ENCODE measurements at places on chromosomes 7 and 10. TPM values are rescaled to one million over a fixed set of nuclear protein-coding genes. Genes with fewer than 3 reads are reported as not detected.

DNA sequence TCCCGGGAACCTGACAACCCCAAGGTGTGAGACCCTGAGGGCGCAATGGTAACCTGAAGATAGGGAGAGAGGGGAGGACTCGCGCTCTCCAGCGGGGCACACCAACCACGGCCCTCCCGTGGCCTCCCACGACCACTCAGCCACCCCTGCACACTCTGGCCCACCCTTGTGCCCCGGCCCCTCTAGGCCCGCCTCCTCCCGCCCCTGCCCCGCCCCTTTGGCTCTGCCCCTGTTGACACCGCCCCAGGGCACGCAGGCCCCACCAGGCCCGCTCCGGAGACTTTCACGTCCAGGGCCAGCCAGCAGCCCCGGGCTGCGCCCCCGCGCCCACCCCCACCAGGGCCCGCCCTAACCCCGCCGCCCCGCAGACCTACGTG lies 10.9 kb downstream of the ATG9B start:
- H3K4me1 ChIP-seq, result peaks cover 10% of the 10 kb centered on the region
- DNase-seq, result no peak

DNA sequence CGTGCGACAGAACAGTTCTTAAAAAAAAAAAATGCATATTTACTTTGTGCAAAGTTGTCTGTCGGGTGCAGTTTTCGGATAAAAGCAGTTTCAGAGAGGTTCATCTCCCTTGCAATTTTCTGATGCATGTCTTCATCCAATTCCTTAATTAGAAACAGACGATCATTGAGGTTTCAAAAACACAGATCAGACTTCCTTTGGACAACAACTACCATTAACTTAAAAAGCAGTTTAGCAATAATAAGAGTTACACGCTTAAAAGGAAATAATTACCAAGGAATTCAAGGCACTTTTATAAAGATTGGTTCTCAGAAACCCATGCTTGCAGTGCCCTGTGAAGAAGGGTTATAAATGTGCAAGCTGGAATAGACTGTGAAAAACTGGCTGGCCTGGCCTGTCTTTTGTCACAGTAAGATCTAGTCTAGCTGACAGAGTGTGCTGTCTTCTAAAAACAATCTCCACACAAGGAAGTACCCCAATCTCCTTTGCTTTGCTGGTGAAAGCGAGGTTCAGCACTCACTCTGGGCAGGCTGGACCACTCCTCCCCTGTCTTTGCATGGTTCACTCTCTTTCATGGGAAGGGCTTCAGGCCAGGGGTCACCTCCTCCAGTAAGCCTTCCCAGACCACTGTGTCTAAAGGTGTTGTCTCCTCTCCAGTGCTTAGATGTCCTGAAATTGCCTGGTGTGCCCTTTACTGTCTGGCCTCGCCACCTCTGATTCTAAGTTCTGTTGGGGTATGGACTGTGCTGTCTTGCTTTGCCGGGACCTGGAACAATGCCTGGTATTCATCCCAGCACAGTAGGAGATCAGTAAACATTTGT lies 34.8 kb upstream of the HNRNPH3 start:
- no peak for DNase-seq
- no peak overlapping the region for H3K4me3 ChIP-seq
- peaks cover 4% of the 10 kb centered on the region for H3K4me1 ChIP-seq
- no peak overlapping the region for H3K27ac ChIP-seq
- no peaks in the 10 kb centered on the region for H3K36me3 ChIP-seq
- no peaks in the 10 kb centered on the region for H3K27me3 ChIP-seq

DNA sequence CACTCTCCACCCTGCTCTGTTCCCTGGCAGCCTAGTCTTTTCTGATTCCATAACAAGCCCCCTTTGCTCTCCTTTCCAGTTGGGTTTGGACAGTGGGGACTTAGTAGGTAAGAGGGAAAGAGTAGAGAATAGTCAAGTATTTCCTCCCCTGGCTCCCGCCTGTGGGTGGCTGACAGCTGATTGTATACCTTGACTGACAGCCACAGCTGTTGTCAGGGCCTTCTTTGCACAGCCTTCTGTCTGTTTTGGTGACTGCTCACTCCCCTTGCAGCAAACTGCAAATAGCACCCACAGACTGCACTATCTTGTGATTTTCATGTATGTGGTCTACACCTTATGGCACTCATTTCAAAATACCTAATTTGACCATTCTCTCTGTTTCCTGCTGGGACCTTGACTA lies 486.3 kb downstream of the ACTR3B start:
- no peaks in the 10 kb centered on the region for H3K36me3 ChIP-seq
- H3K27ac ChIP-seq, result no peak overlapping the region
- no peak overlapping the region for H3K4me3 ChIP-seq
- no peaks in the 10 kb centered on the region for H3K27me3 ChIP-seq
- no peaks in the 10 kb centered on the region for H3K4me1 ChIP-seq
- no peak for DNase-seq

- no peak overlapping the region for H3K4me3 ChIP-seq
- DNase-seq, result no peak
- no peaks in the 10 kb centered on the region for H3K36me3 ChIP-seq
- no peaks in the 10 kb centered on the region for H3K27me3 ChIP-seq
- peaks cover 2% of the 10 kb centered on the region for H3K4me1 ChIP-seq
These were observed 42.8 kb downstream of the RNLS start for GRCh38 chr10:88540351-88540750.

The TEX36 gene
- total RNA-seq, result not detected

DNA sequence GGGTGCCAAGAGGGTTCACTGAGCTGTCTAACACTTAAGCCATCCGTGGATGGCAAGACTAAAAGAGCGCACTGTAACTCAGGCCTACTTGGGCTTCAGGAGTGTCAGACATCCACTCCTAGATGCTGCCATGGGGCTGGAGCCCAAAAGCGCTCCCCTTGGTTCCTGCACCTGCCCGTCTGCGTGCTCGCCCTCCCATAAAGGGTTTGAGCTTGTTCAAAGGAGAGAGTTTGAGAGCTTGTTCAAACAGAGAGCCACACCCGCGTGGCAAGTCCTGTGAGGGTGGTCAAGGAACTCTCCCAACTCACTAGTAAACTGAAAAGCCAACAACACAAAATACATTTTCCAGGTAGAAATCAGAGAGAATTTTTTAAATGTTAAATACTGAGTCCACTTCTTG lies 256.7 kb downstream of the SEMA3A start:
- H3K4me3 ChIP-seq, result no peak overlapping the region
- no peak for DNase-seq
- no peak overlapping the region for H3K27ac ChIP-seq
- no peaks in the 10 kb centered on the region for H3K4me1 ChIP-seq
- H3K36me3 ChIP-seq, result no peaks in the 10 kb centered on the region
